ENCODE measurements at places on chromosomes 6 and 20. TPM values are rescaled to one million over a fixed set of nuclear protein-coding genes. Genes with fewer than 3 reads are reported as not detected.

Gene C20orf204
- total RNA-seq = 0.26 TPM

Gene GPANK1
- 17.2 TPM for total RNA-seq

DNA sequence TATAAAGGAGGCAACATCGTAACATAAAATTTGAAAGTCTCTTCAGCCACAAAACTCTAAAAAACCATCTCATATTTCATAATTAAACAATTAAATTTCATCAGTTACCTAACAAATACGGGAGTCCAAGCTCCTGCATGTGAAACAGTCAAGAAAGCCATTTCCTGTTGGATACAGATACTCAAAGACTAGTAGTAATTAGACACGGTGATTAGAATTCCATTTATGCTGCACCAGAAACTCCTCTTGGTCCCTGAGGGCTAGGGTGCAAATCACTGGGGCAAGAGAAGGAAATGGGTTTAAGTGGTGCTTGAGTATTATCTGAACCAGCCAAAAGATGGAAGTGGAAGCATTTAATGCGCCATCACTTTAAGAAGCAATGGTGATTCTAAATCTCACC lies 27.4 kb downstream of the TRAM2 start:
- no peak for DNase-seq

DNA sequence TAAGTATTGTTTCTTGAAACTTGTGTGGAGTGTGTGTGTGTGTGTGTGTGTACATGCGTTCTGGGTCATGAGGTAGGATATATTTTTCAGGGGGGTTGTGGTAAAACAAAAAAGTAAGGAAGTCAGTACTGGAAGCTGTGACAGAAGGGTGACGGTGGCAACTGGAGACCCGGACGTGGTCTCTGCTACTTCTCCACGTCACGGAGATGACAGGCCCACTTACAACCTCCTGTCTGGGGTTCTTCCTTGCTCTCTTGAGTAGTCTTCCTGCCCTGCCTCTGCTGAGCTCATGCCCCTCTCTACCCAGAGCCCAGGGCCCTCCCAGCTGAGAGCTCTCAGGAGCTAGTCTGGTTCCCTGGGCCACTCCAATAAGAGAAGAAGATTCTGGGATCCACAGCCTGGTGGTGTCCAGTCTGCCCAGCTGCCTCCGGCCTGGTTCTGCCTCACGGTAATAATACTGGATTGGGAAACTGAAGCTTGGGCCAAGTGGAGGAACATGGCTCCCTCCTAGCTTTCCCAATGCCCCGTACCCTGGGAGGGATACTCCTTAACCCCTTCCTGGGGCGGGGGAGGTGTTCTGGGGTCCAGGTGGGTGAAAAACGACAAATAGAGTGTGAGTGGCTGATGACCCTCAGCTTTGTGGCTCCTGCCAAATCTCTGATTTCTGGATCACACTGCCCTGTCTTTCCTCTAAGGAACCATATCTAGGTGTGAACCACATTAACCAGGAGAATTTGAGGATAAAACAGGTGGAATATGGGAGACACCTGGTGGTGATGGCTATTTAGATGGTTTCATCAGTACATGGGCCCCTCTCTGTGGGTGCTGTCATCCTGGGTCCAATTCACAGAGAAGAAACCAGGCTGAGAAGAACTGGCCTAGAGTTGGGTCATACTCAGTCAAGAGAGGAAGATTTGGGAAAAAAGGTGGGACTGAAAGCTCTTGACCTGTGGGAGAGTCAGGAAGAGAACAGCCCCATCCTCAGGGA lies 27.2 kb downstream of the VEGFA start:
- no peak for DNase-seq

- no peak for DNase-seq
Measured at GRCh38 chr6:65081756-65082155, 625.3 kb downstream of the EYS start.

Measured in fibroblast of lung (primary cell).